ENCODE measurements at places on chromosomes 12 and 14.
A peak's percentile ranks its signal among the peaks of the same experiment; 100 is the strongest.

- DNase-seq, result no peak
Measured at GRCh38 chr14:53968726-53969125, 12.1 kb upstream of the BMP4 start.

DNA sequence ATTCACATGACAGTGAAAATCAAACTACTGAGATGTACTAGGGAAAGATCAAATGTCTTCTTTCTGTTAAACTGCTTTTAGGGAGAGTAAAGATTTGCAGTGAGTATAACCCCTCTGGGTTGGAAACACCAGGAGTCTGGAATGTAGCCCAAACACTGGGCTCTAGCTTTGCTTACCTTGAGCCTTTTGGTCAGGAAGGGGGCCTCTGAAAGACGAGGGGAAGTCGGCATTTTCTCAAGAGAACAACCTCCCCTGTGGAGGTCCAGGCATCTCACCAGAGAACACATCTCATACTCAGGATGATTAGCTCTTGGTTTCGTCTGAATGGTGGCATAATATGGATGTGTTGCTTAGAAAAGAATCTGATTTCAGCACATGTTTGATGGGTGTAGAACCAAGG, 169.0 kb downstream of the ZFP36L1 start:
- DNase-seq, result no peak

DNA sequence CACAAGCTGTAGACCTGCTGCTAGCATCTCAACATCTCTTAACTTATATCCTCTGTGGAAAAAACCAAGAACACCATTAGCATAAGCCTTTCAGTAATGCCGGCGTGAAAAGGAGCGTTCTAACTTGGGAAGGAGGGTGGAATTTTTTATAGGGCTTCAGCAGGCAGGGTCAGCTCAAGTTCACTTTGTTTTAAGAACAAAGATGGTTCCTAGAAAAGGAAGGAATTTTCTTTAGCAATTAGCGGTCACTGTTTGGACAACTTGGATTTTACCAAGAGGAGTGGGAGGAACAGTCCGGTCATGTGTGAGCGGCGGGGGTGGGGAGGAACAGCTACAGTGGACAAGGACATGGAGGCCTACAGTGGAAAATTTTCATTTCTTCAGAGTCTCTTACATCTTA, 35.9 kb downstream of the BBS10 start:
- DNase-seq, result no peak

DNA sequence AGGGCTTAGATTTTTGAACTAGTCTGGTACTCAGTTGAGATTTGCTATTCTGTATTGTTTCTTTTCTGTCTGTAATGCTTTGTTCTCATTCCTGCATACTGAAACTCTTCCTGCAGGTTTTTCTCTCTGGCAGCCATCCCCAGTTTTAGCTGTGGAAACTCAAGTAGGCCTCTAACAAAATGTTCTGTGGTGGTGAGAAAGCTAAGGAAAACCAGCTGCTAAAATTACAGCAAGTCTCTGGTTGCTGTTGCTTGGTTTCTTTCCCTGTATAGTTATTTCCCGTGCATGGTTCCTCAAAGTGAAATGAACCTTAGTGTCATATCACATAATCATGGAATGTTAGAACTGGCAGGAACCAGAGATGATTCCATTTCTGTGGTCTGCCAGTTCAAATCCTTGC, 442.5 kb downstream of the NRXN3 start:
- DNase-seq, result no peak

- no peak for DNase-seq
Measured at GRCh38 chr12:31662176-31662849, 2.8 kb downstream of the ETFBKMT start.

DNA sequence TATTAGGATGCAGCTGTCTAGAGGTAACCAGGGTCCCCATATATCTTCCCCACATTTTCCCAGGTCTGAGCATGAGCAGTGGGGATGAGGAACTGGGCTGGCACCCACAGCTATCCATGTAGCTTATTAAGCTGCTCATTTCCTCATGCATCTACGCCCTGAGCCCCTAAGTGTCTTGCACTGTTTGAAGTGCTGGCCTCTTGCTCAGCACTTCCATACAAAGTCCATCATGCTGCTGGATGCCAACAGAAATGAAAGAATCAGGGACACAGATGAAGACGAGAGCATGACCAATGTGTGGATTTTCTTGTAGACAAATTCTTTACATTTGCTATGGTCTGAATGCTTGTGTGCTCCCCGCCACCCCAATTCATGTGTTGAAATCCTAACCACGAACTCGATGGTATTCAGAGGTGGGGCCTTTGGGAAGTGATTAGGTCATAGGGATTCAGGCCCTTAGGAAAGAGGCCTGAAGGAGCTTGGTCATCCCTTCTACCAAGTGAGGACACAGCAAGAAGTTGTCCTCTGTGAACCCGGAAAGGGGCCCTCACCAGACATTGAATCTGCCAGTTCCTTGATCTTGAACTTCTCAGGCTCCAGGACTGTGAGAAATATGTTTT, 54.5 kb downstream of the C12orf75 start:
- DNase-seq, result peak; percentile 34

DNA sequence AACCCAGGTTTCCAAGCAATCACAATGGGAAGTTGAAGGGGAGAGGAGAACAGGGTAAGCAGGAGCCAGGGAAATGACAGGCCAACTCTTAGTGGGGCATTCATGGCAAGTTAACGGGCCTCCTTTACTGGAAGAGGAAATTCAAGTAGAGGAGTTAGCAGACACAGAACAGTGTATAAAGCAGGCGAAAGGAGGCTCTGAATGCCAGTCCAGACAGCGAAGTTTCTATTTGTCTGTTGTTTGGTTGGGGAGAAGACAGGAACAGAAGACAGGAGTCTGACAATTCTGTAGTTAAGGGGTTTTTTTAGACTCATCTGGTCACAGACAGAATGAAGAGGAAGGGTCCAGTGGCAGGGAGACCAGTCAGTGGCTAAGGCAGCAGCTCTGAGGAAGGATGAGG, at the start of gene ACSM4:
Gene ACSM4, plus strand, starts transcription at position 301 of the 400 bp plus-strand sequence. CDS start 260 bp downstream, outside the sequence.
- no peak for DNase-seq

- no peak for DNase-seq
Measured at GRCh38 chr14:99041820-99042174, 230.2 kb downstream of the BCL11B start.

- no peak for DNase-seq
Measured at GRCh38 chr12:88801227-88802095, 221.2 kb upstream of the KITLG start.

- DNase-seq, result no peak
Measured at GRCh38 chr12:50699940-50700339, 64.0 kb upstream of the ATF1 start.

- DNase-seq, result no peak
Measured at GRCh38 chr14:59463787-59464485, 1.2 kb downstream of the GPR135 start.

- no peak for DNase-seq
Measured at GRCh38 chr12:12158858-12159257, 88.1 kb downstream of the BCL2L14 start.

DNA sequence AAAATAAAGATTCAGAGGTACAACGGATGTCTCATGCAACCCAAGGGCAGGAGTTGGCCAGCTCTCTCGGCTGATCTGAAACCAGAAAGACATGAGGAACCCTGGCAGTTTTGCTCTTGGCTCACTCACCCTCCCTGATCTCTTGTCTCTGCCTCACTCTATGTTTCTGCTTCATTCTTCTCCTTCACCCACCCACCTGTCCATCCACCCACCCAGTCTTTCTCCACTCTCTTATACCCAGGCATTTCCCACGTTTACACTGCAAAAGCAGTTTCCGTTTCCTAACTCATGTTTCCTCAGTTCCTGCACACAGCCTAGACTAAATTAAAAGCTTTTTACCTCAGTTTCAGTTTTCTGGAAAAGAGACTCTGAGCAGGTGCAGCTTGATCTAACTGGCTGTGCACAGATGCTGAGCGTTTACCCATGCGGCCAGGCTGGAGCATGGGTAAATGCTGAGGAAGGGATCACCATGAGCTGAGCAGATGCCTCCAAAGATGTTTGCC, 157.6 kb downstream of the PRKCH start:
- DNase-seq, result no peak

DNA sequence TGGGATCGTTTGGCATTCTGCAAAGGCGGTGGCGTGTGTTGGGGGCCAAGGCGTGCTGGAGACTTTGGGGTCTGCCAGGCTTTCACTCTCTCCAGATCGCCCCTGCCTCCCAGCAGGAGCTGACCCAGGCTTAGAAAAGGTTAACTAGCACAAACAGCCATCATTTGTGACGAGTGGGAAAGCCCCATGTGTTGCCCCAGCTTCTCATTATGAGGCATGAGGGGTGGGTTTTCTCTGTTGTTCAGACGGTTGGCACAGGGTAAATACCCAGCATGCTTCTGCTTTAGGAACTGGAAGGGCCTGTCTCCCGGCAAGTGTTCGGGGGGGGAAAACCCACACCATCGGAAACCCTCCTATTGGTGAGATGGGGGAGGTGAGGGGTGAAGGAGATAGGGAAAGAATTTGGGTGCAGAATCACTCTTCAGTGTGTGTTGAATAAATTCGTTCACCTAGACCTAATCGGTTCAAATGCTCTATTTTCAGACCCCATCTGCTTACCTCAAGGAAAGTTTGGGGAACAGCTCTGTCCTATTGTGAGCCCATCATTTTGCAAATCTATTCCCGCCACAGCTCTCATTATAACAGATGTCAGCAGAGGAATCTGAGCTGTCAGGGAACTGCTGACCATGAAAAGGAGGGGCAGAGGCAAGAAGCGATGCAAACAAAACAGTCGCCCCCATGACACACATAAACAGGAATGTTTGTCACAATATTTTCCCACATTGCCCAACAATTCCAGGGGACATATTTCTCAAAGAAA, 34.7 kb upstream of the C12orf42 start:
- DNase-seq, result no peak

DNA sequence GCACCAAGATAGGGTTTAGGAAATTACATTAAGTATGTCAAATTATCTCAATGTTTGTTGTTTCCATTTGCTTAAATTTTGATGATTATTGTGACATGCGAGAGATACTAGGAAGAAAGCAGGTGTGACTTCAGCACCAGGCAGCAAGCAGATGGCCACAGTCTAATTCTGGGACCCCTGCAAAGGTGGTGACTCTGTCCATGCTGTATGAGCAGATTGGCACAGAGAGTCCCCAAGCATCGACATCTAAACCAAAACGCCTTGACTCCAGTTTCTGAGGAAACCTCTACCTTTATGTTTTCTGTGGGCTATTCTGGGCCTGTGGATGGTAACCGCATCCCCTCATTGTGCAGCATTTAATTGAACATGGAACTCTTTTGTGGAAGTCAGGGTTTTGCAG, 670.1 kb upstream of the TMEM132C start:
- DNase-seq, result no peak

DNA sequence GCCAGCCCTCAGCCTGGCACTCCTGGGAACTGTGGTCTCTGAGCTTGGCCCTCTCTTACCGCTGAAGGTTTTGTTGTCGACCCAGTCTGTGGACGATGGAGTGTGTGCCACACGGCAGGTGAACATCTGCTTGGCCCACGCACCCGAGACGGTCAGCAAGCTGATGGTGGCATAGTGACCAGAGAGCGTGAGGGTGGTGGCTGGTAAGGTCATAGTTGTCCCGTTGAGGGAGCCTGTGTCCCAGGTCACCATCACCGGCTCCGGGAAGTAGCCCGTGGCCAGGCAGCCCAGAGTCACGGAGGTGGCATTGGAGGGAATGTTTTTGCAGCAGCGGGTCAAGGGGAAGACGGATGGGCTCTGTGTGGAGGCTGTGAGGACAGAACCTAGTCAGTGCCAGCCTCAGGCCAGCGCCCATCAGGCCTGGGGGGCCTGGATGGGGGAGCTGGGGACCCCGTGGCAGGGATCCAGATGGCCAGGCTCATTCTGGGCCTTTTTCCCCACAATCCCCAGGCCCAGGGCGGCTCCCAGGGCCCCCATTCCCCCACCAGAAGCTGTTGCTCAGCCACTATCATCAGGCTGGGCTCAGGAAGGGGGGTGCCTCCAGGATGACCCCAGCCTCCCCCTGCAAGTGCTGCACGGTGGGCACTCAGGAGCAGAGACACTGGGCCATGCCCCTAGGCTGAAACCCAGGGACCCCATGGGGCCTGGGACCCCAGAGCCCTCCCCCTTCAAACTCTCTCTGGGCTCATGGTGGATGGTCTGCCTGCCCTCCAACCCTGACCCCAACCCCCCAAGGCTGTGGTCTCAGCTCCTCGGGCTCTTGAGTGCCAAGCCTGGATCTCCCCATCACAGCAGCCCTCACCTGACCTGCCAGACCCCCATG, 75.2 kb downstream of the TMEM121 start:
- DNase-seq, result no peak

DNA sequence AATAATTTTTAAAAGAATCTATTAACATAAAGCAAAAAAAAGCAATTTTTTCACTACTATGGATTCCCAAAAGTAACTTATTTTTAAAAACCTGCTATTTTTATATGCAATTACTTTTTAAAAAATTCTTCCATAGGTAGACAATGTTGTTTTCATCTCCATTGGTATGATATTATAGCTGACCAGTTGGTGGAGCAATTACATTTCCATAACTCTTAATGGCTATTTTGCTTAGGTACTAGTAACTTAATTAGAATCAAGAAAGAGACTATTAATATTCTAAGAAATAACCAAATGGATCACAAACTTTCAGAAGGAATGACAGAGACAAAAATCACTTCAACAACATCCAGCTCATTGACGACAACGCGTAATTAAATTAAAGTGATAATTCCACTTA, 64.7 kb upstream of the PTCSC3 start:
- DNase-seq, result no peak

- no peak for DNase-seq
Measured at GRCh38 chr12:58242796-58243630, 301.6 kb downstream of the ATP23 start.

GRCh38 chr12:99619389-99620158, 28.0 kb upstream of the GARIN6 start:
- DNase-seq, result no peak

DNA sequence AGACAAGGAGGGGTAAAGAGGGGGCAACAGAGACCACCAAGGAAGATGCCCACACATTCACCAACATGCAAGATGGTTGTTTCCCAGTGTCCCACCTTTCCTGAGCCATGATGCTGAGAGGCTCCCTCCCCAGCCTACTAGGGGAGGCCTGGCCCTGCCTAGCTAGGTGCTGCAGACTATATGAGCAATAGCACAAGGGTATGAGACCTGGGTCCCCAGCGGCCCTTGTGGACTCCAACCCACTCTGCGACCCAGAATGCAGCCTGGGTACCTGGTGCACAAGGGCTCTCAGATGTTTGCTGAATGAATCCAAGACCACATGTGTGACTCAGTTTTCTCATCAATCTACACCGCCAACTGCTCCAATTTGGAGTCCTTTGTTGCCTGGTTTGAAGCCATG, 13.9 kb downstream of the TGFB3 start:
- no peak for DNase-seq

GRCh38 chr14:90641615-90642243, 174.5 kb downstream of the TTC7B start:
- DNase-seq, result no peak

GRCh38 chr12:1518591-1519516, 75.5 kb downstream of the FBXL14 start:
- DNase-seq, result peak; percentile 82
